ENCODE measurements at places on chromosomes 4 and X.

GRCh38 chr4:20087522-20087911, 164.2 kb upstream of the SLIT2 start:
- no peak for DNase-seq

- peak; percentile 53 for DNase-seq
These were observed 28.8 kb downstream of the PPP2R3B start for GRCh38 chrX:357693-358471.

GRCh38 chrX:16087076-16087475, 36.3 kb upstream of the GRPR start:
- no peak for DNase-seq

DNA sequence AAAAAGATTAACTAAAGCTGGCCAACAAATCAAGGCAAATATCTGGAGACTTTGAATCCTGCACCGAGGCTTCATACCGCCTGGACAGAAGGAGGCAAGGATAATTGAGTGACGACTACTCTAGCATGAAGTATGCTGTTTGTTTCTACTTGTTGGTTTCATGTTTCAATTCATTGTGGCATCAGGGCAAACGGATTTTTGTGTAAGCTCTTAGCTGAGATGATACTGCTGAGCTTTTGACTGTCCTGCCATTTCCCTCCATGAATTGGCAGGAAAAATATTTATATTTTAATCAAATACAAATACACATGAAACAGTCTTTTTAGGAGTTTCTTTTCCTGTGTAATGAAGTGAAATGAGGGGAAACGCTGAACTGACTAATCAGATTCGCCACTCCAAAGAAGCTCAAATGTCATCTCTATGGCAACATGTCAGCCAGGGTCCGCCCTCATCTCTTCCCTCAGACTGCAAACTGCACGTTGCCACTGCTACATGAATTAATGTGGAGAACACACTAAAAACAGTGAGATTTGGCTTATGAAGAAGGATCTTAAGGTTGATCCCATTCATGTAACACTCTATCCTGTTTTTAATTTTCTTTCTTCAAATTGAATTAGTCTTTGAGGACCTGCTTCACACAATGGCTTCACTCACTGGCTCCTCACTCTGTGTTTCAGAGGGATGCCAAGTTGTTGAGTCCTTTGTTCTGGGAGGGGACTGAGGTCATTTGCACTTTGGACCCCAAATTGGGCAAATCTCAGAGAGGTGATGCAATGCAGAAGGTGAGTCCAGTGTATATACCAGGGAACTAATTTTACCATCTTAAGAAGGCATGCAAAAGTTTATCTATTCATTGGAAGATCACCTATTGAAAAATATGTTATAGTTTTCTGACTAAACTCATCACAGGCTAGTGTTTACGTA, 149.6 kb upstream of the MID1 start:
- no peak for DNase-seq

DNA sequence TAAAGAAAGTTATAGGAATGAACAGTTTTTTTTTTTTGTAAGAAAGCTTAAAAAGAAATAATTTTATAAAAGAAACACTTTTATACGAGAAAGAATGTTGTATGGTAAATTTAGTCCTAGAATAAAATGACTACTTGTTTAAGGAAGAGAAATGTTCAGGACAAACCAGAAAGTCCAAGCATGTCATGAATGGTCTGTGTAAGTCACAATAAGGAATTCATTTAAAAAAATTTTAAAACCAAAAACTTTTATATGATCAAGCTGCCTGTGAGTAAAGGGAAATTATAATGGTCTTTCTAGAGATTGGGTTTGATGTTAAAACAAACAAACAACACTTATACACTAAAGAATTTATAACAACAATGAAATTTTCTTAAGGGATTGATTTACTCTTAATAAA, 858.9 kb upstream of the PCDH7 start:
- DNase-seq = no peak

- no peak for DNase-seq
These were observed 177.2 kb downstream of the TRIML1 start for GRCh38 chr4:188316391-188316790.

DNA sequence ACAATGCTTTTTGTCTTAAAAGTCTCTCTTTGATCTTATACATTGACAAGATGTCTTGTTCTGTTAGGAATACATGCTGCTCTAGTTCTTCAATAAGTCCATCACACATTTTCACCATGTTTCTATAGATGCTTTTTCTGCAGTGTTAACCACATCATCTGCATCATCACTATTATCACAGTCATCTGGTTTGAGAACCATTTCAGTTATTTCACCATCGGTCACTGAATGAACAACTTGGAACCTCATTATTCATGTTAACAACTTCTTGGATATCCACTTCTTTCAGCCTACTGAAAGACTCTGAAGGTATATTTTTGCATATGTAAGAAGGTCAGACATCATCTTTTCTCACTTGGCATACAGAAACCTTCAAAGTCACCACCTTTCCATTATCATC, 975.2 kb downstream of the STIM2 start:
- DNase-seq = no peak

DNA sequence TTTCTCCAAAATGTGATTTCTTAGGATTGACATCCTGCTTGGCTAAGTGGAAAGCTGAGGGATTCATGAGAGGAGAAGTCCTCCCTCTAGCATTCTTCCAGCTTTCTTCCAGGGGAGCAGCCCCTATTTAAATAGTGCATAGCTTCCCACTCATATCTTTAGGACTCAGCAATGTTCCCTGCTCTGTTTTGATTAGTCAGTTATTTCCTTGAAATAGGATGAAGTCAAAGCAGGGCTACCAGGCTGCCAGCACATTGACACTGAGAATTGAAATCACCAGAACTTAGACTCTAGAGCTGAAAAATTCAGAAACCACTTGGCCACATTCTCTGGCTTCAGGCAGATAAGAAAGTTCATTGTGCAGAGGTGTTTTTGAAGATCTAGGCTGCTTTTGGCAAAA, 74.7 kb upstream of the SMAD1 start:
- DNase-seq = no peak

- no peak for DNase-seq
These were observed 8.9 kb downstream of the PSAPL1 start for GRCh38 chr4:7425591-7426468.

- DNase-seq = no peak
These were observed 383.7 kb upstream of the FAM241A start for GRCh38 chr4:111761531-111761930.

- DNase-seq = no peak
These were observed 125.3 kb downstream of the UBE2K start for GRCh38 chr4:39823191-39823590.

DNA sequence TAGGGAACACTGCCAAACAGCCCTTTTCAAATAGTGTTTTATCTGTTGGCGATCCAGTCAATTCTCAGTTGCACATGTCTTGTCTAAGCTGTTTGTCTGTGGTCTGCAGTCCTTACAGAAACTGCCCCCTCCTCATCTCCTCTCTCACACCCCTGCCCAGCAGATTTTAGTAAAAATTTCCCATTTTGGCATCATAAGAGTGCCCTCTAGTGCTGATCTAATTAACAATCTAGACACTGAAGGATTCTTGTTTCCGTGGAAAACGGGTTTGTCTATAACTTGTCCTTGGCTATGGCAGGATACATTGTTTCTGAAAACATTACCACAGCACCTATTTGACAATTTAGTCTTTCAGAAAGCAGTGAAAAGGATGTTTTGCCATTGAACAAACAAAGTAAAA, 227.2 kb upstream of the MBNL3 start:
- DNase-seq = no peak

DNA sequence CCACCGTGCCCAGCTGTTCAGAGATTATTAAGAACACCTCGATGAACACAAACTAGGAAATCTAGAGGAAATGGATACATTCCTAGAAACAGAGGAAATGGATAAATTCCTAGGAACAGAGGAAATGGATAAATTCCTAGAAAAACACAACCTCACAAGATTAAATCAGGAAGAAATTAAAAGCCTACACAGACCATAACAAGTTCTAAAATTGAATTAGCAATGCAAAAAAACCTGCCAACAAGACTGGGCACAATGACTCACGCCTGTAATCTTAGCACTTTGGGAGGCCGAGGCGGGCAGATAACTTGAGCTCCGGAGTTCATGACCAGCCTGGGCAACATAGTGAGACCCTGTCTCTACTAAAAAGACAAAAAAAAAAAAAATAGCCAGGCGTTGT, 13.1 kb upstream of the IDS start:
- no peak for DNase-seq

DNA sequence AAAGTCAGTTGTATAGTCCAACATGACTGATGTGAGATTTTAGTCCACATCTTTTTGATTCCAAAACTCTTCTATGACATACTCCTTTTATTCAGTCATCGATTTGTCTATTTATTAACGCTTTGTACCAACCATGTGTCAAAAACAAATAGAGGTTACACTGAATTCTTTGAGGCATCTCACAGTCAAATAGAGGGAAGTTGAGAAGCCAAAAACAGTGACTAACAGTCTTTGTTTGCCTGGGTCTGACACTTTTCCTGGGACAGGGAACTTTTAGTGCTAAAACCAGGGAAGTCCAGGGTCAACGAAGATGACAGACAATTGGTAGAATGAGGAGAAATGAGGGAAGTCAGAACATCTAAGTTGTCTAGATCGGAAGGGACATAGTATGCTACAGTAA, 169.9 kb upstream of the HS3ST1 start:
- DNase-seq = no peak

- DNase-seq = peak; percentile 77
These were observed 37.3 kb downstream of the ACOX3 start for GRCh38 chr4:8403173-8403753.

DNA sequence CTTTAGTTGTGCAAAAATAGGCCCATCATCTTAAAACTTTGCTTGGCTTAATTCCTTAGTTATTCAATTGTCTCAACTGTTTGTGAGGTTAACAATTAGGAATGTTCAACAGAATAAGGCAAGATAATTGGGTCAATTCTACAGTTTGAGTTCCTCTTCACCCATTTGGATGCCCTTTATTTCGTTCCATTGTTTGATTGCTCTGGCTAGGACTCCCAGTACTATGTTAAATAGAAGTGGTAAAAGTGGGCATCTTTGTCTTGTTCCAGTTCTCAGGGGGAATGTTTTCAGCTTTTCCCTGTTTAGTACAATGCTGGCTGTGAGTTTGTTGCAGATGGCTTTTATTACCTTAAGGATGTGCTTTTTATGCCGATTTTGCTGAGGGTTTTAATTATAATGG, 761.5 kb upstream of the GRIA3 start:
- DNase-seq = no peak

DNA sequence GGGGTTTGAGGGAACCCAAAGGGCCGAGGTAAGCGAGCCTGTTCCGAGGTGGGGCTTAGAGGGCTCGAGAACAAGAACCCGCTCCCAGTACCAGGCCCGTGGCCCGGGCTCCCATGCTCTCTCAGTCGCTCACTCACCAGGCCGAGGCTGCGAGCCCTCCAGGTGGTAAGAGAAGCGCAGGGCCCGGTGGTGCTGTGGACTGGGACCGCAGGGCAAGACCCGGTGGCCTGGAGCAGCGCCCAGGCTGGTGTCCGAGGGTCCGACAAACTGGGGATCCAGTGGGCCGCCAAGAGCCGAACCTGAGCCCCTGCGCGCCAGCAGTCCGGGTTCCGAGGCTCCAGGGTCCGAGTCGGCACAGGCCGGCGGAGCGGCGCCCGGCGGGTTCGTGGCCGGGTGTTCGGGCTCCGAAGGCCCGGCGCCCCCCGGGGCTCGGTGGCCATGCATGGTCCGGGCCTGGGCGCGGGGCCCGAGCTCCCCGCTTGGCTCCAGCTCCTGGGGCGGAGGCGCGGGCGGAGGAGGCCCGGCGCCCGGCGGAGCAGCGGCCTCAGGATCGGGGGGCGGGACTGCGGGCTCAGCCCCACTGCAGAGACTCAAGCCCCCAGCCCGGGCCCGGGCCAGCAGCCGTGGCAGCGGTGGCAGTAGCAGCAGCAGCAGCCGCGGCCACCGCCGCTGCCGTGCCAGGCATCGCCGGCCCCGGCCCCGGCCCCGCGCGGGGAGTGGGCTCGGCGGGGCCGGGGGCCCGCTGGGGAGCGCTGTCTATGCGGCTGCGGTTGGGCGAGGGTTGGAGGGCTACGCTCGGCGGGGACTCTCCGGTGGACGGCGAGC, 833 bp downstream of the FGD1 start:
- DNase-seq = no peak

GRCh38 chr4:150990250-150990649, 24.8 kb downstream of the LRBA start:
- DNase-seq = no peak

DNA sequence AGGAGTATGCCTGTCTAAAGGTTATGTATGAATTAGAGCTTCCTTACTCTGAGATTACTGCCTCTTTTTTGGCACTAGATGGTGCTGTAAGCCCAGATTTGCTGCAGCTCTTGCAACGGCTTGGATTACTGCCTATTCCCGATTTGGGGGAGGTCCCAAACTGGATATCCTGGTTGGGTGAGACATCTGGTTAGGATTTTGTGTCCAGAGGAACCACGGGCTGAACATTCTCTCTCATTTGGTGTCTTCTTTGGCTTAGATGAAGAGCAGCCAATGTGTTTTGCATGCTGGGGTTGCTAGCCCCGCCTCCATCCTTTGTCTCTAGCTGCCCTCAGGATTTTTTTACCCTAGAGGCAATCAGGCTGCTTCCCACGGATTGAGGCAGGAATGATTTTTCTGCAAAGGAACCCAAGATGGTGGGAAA, 31.9 kb downstream of the F8A1 start:
- peak; percentile 24 for DNase-seq

- DNase-seq = no peak
These were observed 279.0 kb upstream of the VCX3A start for GRCh38 chrX:6813836-6814370.

DNA sequence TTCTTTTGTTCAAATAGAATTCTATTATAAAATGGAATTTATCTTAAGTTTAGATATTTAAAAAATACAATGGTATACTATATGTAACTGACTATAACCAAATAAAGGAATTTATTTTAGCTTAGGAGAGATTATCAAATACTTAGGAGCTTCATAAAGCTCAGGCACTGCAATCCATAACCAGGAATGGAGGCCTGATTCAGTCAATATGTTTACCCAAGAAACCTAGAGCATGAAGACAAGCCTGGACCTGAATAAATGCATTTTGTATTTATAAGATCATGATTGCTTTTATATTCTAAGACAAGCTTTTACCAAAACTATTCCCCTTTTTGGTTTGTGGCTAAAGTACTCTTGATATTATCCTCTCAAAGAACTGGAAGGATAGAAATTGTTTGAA, 742.6 kb downstream of the FAT4 start:
- DNase-seq = no peak

DNA sequence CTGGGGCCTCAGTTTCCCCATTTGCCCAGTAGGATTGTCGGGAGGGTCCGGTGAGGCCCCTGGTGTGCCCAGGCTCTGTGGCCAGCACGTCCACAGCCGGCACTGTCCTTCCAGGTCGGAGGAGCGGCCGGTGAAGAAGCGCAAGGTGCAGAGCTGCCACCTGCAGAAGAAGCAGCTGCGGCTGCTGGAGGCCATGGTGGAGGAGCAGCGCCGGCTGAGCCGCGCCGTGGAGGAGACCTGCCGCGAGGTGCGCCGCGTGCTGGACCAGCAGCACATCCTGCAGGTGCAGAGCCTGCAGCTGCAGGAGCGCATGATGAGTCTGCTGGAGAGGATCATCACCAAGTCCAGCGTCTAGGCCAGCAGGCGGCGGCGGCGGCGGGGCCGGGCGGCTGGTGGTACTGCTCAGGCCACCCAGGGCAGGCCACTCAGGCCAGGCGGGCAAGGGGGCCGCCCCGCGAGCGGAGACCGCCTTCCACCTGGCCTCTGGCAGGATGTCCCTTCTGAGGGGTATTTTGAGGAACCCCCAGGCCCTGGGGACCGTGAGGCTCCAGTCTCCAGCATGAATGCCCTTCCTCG, 6.7 kb downstream of the MSANTD1 start:
- DNase-seq = no peak

GRCh38 chrX:17471861-17472260, 96.9 kb downstream of the NHS start:
- DNase-seq = no peak

- no peak for DNase-seq
These were observed 56.9 kb downstream of the MAGEC1 start for GRCh38 chrX:141960578-141960977.
